ENCODE measurements at places on chromosomes 12 and 14.

DNA sequence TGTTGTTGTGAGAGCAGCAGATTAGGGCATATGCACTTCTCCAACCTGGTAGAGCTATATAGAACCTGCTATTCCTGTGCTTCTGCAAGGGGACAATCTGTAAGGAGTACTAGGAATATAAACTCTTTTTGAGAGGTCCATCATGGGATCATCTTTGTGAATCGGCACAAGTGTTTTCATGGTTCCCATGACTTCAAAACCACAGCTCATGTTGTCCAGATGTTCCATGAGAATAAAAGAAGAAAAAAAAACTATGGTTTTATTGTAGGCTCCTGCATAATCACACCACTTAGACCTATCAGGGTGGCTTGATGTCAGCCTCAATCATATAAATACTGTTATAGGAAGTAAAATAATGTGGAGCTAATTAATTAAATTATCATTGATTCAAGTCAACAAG lies 311.4 kb upstream of the ATP2B1 start:
- DNase-seq: no peak

GRCh38 chr12:47722136-47722834 lies 3.0 kb downstream of the ENDOU start:
- DNase-seq: no peak

DNA sequence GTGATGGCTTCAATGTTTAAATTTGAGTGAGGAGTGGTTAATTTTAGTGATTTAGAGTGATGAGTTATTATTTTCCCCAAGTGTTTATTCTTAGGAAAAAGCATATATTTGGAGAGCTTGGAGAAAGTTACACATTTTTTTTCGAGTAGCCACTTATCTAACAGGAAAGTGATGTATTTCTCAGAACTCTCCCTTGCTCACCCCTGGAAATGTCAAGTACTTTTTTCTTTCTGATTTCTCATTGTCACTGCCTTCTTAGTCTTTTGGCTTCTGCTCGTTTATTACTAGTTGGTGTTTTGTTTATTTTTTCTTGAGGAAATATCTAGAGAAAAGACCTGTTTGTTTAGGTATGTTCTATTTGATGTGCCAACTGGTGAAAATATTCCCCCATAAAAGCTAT lies 58.8 kb downstream of the AEBP2 start:
- no peak for DNase-seq

DNA sequence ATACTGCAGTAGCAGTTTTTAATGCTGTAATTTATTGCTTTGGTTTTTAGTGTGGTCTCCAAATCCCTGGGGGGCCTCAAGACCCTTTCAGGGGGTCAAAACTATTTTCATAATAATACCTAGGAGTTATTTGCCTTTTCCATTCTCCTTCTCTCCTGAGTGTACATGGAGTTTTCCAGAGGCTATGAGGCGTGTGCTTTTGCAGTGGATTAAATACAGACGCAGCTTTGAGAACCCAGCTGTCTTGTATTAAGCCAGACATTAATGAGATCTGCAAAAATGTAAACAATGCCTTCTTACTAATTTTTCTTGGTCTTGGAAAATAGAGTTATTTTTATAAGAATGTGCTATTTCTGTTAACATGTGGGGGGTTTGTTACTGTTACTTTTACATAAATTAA lies 68.6 kb downstream of the SLC25A47 start:
- no peak for DNase-seq

GRCh38 chr12:4812624-4813327 lies 92.6 kb downstream of the GALNT8 start:
- DNase-seq: no peak

GRCh38 chr12:1201886-1202285 lies 210.9 kb downstream of the ERC1 start:
- DNase-seq: no peak

GRCh38 chr14:96502621-96503305 lies 581 bp downstream of the PAPOLA start:
- DNase-seq: no peak

GRCh38 chr14:24964591-24964990 lies 85.4 kb downstream of the STXBP6 start:
- no peak for DNase-seq

DNA sequence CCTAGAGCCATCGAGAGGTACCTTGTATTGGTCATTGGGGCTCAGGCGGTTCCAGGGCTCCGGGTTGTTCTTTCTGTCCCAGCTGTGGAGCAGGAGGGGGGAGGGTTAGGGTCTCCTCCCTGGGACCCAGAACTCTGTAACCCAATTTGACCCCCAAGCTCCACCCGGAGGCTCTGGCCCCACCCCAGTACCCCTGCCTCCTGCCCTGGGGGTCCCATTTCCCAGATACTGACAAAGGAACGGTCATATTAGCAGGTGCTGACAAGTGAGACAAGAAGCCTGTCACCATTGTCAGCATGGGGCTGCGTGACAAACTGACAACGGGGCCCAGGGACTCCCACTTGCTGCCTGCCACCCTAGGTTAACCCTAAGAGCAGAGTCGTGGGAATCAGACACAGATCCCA lies 6.2 kb downstream of the SHMT2 start:
- no peak for DNase-seq

- no peak for DNase-seq
Measured at GRCh38 chr12:64525461-64526160, 73.7 kb downstream of the TBK1 start.

GRCh38 chr12:96064271-96064670 lies 28.9 kb upstream of the LTA4H start:
- DNase-seq: no peak

DNA sequence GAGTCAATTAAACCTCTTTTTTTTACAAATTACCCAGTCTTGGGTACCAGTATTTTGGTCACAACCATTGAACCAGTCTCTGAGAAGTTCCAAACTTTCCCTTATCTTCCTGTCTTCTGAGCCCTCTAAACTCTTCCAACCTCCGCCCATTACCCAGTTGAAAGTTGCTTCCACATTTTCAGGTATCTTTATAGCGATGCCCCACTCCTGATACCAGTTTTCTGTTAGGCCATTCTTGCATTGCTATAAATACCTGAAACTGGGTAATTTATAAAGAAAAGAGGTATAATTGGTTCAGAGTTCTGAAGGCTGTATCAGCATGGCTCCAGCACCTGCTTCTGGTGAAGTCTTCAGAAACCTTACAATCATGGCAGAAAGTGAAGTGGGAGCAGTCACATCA lies 31.7 kb downstream of the TTC5 start:
- no peak for DNase-seq

GRCh38 chr12:3988519-3989217 lies 115.5 kb upstream of the PARP11 start:
- no peak for DNase-seq

DNA sequence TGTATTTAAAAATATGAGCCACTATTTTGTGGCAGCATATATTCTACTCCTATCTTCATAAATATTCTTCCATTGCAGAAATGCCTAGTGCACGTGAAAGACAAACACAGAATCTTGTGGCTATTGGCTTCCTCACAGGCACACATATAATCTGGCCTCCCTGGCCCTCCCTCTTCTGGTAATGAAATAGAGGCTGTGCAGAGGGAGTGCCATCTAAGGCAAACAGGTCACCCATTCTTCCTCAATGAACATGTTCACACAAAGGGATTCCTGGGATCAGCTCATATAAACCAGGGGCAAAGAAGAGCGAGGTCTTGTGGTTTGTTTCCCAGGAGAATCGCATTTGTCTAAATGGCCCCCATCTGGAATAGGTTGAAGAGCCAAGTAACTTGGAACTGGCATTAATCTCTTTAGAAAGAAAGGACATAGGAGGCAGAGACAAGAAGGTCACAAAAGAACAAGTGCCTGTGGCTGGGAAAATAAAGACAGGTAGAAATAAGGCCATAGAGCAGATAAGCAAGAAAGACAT lies 171.6 kb upstream of the PTPRQ start:
- DNase-seq: no peak

GRCh38 chr12:3097186-3097804 lies 20.1 kb downstream of the TSPAN9 start:
- DNase-seq: no peak
